Endodermal cell (in vitro differentiated cells): ENCODE measurements at places on chromosomes 1 and 21. TPM values are rescaled to one million over a fixed set of nuclear protein-coding genes. Genes with fewer than 3 reads are reported as not detected.

Gene PADI1
- total RNA-seq, result 0.13 TPM in 1 of 2 replicates, not detected in the other

Gene CRYBG2
- 11.7 to 16.5 TPM (median 15.1 TPM) in 3 replicates for total RNA-seq

DNA sequence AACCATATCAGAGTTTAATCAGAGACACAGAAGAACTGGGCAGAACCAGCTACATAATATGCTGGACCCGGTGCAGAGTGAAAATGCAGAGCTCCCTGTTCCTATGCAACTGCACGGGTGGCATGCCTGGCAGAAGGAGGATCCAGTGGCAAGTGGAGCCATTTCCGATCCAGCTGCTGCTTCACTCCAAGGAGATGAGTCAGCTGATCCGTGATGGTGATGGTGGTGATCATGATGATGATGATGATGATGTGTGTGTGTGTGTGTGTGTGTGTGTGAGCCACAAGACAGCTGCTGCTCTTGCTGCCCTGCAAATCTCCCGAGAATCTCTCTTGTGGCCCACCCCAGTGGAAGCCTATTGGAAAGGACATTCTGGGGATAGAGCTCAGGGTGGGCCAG is 133.0 kb downstream of the URB2 start:
- DNase-seq, result no peak

Gene CD1B
- total RNA-seq, result not detected in 2 replicates

Gene OR6N2
- not detected in 3 replicates for total RNA-seq

DNA sequence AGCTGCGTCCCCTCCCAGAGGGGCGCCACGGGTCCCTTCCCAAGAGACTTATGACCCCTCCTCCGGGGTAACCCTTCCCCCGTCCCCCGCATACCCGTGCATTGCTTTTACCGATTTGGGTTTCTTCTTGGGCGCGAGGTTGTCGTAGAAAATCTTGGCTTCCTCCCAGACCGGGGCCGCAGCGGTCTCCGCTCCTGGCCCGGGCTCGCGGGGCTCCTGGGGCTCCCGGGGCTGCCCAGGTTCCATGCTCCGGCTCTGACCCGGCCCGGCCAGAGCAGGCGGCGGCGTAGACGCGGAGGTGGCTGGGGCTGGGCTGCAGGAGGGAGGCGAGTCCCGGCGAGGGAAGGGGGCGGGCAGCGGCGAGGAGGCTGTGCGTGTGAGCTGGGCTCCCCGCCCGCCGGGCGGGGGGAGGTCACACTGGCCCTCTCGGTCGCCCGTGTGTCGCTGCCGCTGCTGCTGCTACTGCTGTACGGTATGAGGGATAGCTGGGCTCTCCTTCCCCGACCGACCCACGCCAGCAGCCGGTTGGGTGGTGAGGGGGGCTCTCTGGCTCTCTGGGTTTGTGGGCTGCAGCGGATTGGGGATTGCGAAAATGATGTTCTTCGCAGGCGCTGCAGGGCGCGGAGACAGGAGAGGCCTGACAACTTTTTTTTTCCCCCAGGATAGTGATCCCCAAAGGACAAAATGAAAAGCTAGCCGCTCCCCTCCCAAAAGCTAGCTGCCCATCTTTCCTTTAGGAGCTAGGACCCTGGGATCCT is at the start of gene NT5C1A:
TSS of gene NT5C1A (minus strand) at position 315 of the 758 bp plus-strand sequence. CDS start at position 246, 69 bp downstream.
- DNase-seq, result peak; percentile 71

Gene NOS1AP
- 5.0 to 8.4 TPM (median 5.9 TPM) in 3 replicates for total RNA-seq

Gene NTPCR
- total RNA-seq, result 30.9 to 32.9 TPM (median 32.8 TPM) in 3 replicates

- DNase-seq, result no peak
Measured at GRCh38 chr1:224711876-224712275, 95.8 kb downstream of the CNIH3 start.

DNA sequence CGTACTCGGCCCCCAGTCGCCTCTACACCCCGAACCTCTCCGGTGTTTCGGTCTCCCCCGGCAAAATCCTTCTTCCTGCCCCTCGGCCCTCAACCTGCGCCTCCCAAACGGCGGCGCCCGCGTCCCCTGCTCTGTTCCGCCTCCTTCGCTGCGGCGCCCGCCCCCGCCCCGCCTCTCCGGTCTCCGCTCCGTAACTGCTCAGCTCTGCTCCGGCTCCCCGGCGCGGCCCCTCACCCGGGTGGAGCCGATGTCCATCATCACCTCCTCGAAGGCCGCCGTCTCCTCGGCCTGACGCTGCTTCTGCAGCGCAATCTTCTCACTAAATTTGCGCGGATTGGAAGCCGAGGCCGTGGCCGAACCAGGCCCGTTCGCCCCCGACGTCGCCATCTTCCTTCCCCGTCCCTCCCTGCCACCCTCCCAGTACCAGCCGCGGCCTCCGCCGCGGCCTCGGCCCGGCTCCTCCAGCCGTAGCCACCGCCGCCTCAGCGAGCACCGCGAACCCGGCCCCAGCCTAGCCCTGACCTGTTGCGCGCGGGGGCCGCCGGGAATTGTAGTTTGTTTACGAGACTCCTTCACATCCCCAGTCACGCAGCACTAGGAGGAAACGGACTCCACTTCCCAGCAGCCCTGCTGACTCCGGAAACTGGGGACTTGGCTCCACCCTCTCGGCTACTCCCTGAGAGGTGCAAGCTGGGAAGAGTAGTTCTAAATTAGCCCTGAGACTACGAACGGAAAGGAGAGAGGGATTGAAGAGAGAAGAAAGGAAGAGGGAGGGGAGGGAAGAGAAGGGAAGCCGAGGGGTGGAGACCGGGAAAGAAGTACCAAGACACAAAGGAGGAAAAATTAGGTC is at the start of gene CRTC2:
TSS of gene CRTC2 (minus strand) at position 502 of the 850 bp plus-strand sequence. CDS start at position 387, 115 bp downstream.
- peak; percentile 99 for DNase-seq

- DNase-seq, result no peak
Measured at GRCh38 chr21:28252928-28253327, 739.7 kb downstream of the LTN1 start.

DNA sequence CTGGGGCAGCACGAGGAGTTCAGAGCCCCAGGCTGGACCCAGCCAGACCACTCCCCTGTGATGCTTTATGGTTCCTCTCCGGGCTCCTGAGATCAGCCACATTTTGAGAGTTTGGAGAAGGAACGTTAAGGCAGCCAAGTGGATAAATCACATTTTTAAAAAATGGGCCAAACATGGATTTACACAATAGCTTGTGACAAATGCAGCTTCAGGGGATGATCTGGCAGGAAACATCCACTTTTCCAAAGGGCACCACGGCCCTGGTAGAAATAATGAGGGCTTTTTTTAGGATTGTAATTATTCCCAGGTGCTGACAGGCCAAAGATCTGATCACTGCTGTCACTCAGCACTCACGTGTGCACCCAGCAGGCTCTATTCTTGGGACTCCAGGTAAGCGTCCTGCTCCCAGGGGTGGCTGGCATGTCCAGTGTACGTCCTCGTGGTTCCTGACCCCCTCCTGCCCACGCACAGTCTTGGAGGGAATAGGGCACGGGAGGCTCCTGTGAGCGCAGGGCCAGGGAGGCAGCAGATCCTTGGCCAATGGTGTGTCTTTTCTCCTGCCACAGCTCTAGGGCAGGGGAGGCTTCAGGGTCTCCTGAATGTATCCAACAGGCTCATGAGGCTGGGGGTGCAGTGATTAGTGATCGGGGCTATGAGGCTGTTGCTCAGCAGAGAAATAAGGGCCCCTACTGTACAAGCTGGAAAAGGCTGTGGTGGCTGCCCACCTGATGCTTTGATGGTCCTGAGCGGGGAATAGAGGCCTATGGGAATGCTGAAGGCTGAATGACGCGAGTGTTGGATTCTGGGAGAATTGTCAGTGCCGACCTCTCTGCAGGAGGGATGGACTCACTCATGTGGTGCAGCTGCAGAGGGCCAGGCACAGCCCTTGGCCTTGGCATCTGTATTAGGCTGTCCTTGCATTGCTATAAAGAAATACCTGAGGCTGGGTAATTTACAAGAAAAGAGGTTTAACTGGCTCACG is 415.7 kb downstream of the PTPRU start:
- peak; percentile 16 for DNase-seq

Gene HS2ST1
- total RNA-seq, result 20.0 to 30.6 TPM (median 29.0 TPM) in 3 replicates

DNA sequence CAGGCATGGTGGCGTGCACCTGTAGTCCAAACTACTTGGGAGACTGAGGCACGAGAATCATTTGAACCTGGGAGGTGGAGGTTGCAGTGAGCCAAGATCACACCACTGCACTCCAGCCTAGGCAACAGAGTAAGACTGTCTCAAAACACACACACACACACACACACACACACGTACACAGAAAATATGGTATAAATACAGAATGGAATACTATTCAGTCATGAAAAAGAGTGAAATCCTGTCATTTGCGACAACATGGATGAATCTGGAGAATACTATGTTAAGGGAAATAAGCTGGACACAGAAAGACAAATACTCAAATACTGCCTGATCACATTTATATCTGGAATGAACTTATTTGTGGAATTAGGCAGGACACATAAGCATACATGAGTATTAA is 18.4 kb downstream of the FOXD2 start:
- DNase-seq, result no peak

Gene OLIG2
- total RNA-seq, result 0.53 and 0.59 TPM in 2 replicates

DNA sequence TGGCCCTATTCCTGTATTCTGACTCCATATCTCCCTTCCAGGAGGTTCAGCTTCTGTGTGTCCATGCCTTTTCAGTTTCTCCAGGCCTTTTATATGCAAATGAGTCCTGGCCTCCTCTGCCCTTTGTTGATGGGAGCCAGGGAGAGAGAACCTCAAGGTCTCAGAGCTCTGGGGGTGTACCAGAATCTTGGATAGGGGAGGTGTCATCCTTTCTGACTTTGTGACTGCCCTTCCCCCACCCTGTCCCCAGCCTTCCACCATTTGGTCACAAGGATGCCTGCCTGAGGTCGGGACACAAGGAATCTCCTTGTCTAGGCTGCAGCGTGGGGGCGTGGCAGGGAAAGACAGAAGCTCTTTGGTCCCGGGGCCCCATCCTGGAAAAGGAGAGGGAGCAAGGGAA is 18.6 kb downstream of the LURAP1 start:
- peak; percentile 78 for DNase-seq

DNA sequence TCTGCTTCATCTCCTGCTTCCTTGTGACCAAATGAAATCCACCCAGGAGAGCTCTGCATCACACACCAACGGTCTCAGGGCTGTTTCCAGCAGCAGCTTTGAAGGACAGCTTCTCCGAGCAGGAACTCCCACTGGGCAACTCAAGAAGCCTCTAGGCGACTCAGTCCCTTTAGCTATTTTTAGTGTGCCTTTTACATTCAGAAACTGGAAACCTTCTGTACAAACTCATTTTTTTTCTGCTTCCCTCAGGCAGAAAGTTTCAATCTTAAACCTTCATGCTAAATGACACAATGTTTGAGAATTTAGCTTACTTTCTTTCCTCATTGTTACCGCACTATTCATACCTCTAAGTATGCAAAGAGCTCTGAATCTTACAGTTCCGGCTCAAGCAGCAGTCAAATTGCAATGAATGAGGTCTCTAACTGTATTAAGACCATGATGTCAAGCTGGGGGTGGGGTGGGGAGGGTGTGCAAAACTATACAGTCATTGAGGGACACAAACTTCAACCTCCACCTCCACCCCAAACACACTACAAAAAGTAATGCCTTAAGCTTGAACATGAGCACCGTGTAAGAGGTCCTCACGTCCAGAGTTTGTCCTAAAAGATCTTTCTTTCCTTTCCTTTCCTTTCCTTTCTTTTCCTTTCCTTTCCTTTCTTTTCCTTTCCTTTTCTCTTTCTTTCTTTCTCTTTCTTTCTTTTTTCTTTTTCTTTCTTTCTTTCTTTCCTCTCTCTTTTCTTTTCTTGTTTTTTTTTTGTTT is 16.4 kb upstream of the TARBP1 start:
- DNase-seq, result no peak

DNA sequence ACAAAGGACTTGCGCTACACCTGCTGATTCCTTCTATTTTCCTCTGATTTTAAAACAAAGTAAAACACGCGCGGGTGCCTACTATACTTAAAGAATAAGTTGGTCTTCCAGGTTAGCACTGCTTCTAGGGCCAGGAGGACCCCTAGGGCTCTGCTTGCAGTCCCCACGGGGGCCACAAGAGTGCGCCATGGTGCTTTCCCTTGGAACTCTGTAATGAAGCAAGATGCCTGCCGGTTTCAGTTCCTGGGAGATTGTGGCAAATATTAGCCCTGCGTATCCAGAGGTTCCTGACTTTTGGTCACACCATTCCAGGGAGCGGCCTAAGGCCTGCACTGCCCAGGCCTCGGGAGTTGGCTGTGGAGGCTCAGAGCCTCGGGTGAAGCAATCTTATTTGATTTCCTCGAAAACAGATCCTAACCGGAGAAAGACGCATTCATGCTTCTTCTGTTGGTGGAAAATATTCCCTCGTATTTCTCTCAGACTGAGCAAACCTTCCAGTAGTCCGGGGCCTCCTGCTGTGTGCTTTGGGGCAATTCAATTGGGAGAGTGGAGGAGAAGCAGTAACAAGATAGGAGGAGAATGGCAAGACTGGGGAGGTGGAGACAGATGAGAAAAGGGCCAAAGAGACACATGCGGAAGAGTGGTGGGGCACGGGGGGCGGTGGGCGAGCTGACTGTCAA is 25.3 kb downstream of the ADAM30 start:
- DNase-seq, result peak; percentile 98

Gene NUP210L
- total RNA-seq, result 0.05 and 0.07 TPM in 2 replicates

GRCh38 chr1:116476321-116476720 is 94.5 kb downstream of the CD58 start:
- no peak for DNase-seq

DNA sequence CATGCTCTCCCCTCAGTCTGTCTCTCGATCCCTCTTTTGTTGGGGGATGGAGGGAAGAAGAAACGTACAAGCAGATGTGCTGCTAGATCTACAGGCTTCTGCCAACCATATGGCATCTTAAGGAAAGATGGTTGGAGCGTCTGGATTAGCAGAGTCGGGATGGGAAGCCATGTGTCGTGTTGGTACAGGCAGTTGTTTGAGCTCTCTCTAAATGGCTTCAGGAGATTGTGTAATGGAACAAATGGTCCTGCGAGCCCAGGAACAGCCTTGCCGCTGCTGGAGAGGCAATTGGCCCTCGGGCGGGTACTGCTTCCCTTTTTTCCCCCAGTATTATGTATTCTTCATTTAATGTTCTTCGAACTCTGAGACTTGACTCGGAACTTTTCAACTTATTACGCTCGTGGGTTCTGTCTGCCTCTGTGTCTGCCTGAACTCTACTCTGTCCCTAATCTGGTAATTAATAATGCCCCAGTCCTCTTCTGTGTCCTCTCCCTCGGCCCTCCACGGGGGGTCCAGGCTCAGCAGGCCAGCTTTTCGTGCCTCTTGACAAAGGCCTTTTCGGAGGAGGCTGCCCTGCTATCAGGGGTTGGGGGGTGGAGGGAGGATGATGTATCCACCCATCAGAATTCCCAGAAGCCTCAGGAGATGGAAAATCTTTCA is 215.3 kb downstream of the SDCCAG8 start:
- DNase-seq, result peak; percentile 61

Gene CELSR2
- 16.9 to 20.3 TPM (median 20.2 TPM) in 3 replicates for total RNA-seq

GRCh38 chr1:85060038-85060437 is 11.7 kb upstream of the MCOLN3 start:
- DNase-seq, result no peak
